ENCODE measurements at places on chromosomes 5 and 9.

GRCh38 chr9:17846948-17847655 lies 268.2 kb downstream of the SH3GL2 start:
- no peak for DNase-seq

- DNase-seq: no peak
Measured at GRCh38 chr5:127863610-127864395, 160.6 kb downstream of the CCDC192 start.

DNA sequence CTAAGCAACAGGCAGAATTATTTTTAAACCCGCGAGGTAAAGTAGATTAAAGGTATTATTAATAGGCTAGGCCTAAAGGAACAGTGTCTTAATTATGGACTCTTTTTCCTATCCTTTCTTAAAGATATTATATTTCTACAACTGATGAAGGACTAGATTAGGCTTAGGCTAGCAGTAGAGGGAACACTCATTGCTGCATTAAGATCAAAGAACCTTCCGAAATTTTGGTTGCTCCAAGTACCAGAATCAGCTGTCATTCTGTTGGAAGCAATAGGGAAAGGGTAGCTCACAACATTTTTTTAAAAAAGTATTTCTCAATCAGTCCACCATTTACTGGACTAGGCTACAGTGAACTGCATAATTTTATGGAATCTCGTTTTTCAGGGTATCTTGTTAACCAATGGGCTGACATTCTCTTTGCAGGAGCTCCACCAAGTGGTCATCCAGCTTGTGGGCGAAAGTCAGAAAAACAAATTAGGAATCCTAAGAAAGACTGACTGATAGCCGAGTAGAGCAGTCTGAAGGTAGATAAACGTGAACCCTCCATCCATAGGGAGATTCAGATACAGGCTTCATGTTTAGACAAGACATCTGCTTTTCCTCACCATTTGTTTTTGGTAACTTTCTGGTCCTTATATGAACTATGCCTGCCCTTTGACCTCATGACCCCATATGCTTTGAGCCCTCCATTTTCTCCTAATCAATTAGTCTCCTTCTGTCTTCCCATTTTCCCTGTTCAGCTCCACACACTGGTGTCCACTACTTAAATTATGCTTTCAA lies 103.6 kb upstream of the CHD1 start:
- DNase-seq: peak; percentile 20

DNA sequence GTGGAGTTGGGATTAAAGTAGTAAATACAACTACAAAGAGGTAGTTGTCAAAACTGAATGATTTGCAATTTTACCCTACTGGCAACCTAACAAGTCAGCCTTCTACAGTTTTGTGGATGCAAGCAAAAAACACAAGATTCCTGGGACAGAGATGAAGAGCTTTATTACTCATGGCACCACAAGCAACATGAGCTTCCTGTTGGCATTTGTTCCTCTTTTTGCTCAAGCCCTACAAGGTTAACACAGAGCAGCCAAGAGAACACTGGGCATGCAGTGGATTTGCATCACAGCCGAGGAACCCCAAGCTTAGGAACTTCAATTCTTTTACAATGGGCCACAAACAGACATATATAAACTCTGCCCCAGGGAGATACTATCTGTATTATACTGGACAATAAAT lies 28.8 kb upstream of the DMAC1 start:
- DNase-seq: no peak

GRCh38 chr9:94805585-94805984 lies 79.1 kb downstream of the AOPEP start:
- no peak for DNase-seq

- no peak for DNase-seq
Measured at GRCh38 chr5:91670122-91670521, 287.0 kb upstream of the ARRDC3 start.

DNA sequence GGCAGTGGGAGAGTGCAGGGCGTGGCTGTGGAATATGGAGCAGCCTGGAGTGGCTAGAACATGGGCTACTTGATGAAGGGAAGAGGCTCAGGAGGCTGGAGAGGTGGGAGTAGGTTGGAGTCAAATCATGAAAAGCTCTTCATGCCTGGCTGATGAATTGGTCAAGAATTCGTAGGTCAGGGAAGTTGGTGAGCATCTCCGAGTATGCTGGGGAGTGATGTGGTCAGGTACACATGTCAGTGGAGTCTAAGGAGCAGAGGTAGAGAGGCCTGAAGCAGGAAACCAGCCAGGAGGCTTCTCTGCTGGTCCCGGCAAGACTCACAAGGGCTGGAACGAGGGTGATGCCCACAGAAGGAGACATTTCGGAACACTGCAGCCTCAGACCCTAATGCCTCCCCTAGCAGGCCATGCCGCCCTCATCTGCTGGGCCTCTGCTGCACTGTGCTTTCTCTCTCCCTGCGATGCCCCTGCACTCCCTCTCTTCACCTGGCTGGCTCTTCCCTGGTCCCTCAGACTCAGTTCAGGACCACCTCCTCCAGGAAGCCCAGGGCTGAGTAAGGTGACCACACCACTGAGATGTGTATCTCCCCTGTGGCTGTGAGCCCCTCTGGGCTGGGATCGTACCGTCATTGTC lies 33.6 kb downstream of the TMOD1 start:
- no peak for DNase-seq

DNA sequence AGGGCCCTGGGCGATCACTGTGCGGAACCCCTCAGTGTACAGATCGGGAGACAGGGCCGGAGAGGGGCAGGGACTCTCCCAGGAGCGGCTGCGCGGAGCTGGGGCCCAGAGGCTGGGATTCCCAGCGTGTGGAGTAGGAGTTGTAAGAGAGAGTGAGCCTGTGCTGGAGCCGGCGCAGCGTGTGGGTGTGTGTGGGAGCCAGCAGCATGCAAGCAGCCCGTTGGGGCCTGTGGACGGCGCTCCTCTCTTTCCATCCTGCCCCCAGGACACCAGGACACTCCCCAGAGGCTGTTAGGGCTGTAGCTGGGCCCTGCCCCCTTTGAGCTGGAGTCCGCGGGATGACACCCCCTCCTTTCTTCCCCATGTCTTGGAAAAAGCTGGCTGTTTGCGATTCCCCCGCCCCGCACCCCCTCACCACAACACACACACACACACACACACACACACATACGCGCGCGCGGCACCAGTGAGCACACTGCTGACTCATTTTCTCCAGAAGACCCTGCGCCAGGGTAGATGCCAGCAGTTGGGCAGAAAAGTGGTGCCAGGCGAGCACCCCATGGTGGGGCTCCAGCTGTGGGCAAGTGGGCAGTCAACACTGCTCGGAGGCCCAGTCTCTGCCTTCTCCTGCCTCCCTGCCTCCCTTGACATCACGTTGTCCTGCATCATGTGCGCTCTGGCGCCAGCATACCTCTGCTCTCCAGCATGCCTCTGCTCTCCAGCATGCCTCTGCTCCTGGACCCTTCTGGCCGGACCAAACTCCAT lies 1.5 kb downstream of the COL27A1 start:
- no peak for DNase-seq

GRCh38 chr5:163135849-163136248 lies 301.5 kb upstream of the CCNG1 start:
- DNase-seq: no peak

DNA sequence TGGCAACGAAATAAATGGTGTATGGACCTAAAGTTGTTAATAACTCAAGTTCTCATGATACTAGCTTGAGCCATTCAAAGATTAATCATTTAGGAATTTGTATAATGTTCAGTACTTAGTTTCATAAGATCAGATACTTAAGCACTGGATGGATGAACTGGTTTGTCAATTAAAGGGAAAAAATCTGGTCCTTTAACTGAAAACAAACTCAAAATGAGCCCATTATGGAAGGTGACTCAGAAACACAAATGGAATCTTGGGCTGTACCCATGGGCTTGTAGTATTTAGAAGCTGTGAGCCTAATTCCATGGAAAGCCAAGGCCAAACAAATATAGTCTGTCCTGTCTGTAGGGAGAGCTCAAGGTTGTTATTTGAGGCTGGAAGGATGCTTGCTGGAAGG lies 27.6 kb upstream of the ADRB2 start:
- no peak for DNase-seq

- DNase-seq: no peak
Measured at GRCh38 chr5:78126536-78126935, 168.0 kb downstream of the AP3B1 start.

DNA sequence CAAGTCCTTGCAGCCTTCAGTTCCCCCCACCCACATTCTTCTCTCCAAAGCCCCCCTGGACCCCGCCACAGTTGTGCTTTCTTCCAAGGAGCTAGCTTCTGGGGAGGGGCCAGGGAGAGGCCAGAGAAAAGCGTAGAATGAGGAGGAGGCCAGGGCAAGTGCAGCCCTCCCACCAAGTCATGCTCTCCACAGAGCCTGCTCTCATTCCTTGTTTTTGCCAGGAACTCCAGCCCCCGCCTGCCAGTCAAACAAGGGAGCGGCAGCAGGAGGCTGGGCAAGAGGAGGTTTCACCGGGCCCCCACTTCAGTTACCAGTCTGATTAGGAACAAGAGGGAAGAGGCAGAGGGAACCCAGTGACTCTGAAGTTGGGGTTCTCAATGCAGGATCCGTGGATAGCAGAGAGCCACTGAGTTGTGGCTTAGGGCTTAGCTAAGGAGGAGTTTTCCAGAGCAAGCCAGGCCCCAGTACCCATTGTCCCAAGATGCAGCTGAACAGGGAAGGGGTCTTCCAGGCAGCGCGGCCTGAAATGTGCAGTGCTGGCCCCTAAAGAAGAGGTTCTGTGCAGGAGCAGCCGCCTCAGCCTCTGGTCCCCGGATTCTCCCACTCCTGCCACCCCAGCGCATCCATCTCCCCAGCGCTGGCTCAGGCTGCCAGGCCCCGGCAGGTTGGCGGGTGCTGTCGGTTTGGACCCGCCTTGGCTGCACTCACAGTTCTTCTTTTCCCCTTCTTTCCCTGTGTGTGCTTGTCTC lies 120.6 kb downstream of the DAB2IP start:
- DNase-seq: no peak

- DNase-seq: no peak
Measured at GRCh38 chr5:31887556-31887955, 248.6 kb downstream of the PDZD2 start.

- no peak for DNase-seq
Measured at GRCh38 chr9:97578846-97579245, 54.3 kb downstream of the TSTD2 start.

Data from anterior cingulate cortex (tissue), 58 donors.